Posterior vena cava (tissue), 2 donors: ENCODE measurements at places on chromosomes 5 and 9. TPM values are rescaled to one million over a fixed set of nuclear protein-coding genes. Genes with fewer than 3 reads are reported as not detected.

NCBP1 gene
- 24.7 TPM for total RNA-seq

RFK gene
- total RNA-seq, result 18.3 TPM

ITGA1 gene
- total RNA-seq, result 213 TPM

CACNA1B gene
- 0.10 TPM for total RNA-seq

GARIN3 gene
- total RNA-seq, result not detected

SLC1A1 gene
- total RNA-seq, result 4.2 TPM

CLIC3 gene
- 1.9 TPM for total RNA-seq

CCNB1 gene
- total RNA-seq, result 2.7 TPM

GRCh38 chr9:23011669-23012068, 565.0 kb downstream of the DMRTA1 start:
- DNase-seq, result no peak

- no peak for DNase-seq
Measured at GRCh38 chr5:165903835-165904234, 2387.6 kb upstream of the WWC1 start.

GRCh38 chr5:78811121-78811817, 162.7 kb upstream of the LHFPL2 start:
- DNase-seq, result no peak

GRCh38 chr9:133507246-133507965, 17.4 kb downstream of the MYMK start:
- no peak for DNase-seq

GRCh38 chr9:10479172-10479571, 133.6 kb downstream of the PTPRD start:
- no peak for DNase-seq

DNA sequence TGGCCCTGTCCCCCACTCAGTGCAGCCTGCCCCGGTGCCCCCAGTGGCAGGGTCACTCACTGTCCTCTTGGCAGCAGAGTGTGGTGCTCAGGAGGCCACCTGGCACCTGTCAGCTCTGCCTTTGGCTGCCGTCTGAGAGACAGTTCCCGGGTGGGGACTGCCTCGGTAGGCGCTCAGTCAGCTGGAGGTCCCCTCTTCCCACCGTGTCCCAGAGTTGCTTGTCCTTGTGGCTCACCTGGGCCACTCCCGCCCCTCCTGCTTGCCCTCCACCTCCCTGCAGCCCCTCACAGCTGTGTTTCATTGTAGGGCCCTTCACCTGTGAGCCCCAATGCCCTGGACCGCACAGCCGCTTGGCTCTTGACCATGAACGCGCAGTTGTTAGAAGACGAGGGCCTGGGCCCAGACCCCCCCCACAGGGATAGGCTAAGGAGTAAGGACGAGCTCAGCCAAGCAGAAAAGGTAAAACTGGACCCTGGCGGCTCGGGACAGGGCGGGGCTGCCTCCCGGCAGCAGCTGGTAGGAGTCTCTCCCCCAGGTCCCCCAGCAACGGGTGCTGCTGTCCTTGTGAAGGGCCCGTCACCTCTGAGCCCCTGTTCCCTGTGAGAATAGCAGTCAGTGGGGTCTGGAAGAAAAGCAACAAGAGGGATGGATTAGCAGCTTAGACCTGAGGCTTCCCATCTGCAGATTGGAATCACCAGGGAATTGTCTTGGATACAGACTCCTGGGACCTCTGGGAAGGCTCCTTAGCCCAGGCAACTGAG, 122.7 kb downstream of the DAB2IP start:
- DNase-seq, result peak; percentile 54

GRCh38 chr9:104977580-104977979, 49.6 kb upstream of the ABCA1 start:
- DNase-seq, result no peak

DNA sequence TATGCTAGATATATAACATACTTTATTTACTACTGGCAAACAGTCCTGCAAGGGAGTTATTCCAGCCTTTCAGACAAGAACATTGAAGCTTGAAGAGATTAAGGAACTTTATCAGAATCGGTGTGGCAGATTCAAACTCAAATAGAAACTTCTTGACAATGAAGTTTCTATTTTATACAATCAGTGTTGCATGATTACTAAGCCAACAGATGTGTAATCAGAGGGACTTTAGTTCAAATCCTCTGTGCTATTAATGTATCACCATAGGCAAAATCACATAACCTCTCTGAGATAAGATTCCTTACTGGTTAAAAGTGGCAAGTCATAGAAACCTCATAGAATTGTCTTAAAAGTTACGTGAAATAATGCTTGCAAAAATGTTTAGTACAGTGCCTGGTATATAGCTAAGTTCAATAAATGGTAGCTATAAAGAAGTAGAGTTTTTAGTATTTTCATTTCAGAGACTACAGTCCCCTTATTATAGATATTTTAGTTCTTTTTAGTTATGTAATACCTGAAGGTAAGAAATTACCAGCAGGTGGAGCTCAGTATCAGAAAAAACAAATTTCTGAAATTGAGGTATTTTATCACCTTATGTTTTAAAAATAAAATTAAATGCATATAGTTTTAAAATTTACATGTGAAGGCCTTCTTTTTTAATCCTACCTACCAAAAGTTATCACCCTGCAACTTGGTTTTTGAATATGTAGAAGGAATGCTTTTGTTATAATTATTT, 172.1 kb downstream of the FER start:
- no peak for DNase-seq

GRCh38 chr5:24899180-24899579, 254.4 kb upstream of the CDH10 start:
- no peak for DNase-seq

DNA sequence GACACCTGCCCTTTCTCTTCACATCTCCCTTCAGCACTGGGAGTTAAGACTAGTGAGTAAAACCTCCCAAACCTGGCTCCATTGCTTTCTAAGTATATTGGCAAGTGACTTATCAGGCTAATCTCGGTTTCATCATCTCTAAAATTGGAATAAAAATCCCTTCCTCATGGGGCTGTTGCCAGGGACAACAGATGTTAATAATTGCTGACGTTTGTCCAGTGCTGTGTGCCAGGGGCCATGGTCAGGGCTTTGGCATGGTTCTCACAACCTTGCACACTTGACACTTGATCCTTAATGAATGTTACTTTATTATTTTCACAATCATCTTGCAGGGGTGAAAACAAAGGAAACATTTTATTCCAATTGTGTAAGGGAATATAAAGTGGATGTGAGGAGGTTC, 1262.0 kb upstream of the WWC1 start:
- no peak for DNase-seq

DNA sequence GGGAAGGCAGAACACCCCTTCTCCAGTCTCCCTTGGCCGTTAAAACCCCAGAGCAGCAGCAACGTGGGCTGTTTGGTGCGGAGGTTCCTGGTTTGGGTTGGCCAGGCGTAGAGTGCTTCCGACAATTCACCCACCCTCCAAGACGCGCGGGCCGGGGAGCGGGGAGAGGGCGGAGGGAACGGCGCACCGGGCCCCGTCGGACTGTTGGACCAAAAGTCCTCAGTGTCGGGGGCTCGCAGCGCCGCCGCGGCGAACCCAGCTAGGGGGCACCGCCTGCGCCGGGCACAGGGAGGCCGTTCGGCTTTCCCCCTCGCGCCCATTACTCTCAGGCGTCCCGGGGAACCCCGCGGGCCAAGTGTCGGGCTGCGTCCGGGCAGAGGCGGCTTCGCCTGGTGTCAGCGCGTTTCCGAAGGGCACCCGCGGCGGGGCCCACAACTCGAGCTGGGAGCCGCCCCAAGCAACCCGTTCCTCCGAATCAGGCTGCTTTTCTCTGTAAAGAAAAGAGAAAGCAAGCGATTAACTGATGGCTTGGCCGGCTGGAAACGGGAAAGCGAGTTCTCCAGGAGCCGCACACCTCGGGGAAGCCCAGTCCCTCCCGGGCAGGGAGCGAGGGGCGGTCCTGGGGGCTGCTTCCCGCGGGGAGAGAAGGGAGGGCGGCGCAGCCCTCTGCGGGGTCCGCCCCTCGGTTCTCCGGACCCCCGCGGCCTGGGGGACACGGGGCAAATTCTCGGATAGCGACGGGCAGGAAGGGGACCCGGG, 145.5 kb downstream of the ERCC6L2 start:
- DNase-seq, result peak; percentile 86

GRCh38 chr5:109844148-109844547, 154.4 kb downstream of the MAN2A1 start:
- DNase-seq, result no peak

- DNase-seq, result no peak
Measured at GRCh38 chr9:109447329-109448076, 50.6 kb downstream of the PTPN3 start.

GRCh38 chr9:70324963-70325362, 66.2 kb downstream of the SMC5 start:
- no peak for DNase-seq

- no peak for DNase-seq
Measured at GRCh38 chr5:14908172-14908571, 36.6 kb upstream of the ANKH start.

DNA sequence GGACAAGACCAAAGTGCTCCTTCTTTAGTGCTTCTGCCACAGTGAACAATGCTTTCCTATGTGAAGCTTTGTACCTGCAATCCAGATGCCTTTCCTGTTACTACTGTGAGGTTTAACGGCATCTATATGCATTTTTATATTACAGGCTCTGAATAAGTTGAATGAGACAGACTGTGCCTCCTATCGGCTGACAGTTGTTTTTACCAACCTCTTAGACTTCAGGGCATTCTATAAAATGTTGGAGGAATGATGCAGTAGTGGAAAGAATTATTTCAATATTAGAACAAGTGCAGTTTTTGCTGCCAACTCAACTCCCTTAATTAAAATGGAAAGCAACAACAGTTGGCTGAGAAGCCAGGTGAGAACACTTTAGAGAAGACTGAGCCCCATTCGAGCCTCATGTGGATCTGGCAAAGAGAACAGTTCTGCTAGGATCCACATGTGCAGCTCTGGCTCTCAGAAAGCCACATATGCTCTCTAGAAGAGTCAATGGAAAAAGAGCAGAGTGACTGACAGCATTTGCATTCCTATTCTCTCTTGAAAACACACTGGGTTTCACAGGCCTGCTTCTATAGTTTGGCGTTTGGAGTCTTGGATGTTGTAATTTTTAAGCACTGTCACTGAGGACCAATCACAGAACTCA, 147.5 kb downstream of the LURAP1L start:
- DNase-seq, result no peak

DNA sequence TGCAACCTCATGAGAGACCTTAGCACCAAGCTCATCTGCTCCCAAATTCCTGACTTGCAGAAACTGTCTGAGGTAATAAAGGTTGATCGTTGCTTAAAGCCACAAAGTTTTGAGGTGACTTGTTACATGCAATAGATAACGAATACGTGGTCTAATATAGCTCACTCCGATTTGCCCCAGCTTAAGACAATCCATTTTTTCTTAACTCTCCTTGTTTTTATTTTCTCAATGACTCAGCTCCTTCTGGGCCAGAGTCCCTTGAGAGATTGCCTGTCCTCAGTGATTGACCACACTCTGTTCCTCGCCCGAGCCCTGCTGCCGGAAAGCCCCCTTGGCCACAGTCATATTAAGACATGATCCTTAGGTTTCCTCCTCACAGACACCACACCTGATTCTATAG, 63.7 kb upstream of the FANCC start:
- DNase-seq, result no peak

GRCh38 chr9:116083837-116084236, 69.8 kb upstream of the PAPPA start:
- no peak for DNase-seq

GRCh38 chr5:116702776-116703175, 128.2 kb upstream of the SEMA6A start:
- DNase-seq, result no peak

DNA sequence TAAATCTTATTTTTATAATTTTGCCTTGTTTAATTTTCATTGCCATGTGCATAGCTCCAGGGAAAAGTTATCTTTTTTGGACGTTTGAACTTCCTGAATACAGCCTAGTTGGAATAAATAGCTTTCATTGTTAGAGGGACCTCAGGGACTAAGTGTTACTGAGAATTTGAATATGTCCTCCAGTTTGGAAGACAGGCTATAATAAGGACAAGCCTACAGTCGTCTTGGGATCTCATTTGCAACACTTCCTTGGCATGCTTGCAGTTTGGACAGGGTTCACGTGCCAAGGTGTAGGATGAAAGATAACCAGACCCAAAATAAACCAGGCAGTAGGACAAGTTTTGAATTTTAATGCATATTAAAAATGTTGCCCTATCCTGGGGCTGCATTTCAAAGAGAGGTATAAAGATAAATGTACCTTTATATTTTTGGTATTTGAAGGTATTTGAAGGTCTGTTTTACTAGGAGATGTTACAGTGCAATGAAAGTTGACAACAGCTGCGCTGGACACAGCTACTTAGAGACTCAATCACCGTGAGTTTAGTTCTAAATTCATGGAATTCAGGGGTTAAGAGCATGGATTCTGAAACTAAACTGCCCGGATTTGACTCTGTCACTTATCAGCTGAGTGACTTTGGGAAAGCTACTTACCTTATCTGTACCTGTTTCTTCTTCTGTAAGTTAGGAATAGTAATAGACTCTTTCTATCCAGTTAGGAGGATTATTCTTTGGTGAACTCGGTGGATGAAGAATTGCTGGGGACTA, 134.1 kb downstream of the ACTBL2 start:
- no peak for DNase-seq

DNA sequence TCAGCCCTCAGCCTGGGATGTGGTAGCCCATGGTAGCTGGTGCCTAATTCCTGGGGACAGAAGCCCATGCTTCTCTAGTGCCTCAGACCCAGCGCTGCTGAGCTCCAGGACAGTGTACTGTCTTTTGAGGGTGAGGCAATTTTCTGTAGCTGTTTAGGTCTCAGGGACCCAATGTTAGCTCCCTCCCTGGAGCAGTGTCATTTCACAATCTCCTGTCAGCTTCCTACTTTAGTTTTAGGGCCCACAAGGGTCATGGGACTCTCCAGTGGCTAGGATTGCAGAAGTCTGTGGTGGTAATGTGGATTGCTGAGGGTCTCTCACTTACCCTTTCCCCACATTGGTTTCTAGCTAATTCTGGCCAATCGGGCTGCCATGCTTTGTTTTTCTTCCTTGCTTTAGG, 67.7 kb upstream of the CCL21 start:
- no peak for DNase-seq

- no peak for DNase-seq
Measured at GRCh38 chr9:133374612-133375115, 1.2 kb downstream of the SURF4 start.

DNA sequence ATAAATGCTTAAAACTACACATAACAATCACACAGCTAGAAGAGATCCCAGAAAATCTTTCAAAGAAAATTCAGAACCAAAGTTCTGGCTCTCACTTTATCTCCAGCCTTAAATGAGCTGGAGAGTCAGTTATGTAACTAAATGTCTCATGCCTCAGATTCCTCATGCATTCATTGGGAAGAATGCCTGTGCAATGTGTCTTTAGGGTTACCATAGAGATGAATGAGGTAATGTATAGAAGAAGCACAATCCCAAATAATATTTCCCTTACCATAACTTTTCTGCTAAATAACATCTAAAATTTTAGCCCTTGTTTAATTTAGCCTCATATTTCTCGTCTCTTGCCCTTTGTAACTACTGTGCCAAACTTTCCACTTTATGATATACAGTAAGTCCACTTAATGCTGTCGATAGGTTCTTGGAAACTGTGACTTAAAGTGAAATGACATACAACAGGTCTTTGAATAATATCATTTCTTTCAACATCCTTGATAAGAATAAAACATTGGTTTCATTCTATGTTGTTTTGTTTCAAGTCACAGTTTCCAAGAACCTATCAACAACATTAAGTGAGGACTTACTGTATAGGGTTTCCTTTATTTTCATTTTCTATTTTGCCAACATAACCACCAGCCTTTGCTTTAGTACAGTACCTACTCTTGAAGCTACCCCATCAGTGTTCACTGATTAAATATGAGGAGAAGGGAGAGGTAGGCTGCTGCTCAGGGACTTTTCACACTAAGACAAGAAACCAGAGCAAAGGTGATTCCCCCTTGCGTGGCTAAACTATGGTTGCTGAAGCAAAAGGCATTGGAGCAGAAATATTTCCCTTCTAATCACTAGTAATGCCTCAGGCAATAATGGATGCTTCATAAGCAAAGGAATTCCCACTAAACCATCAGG, 295.7 kb upstream of the PTGER4 start:
- no peak for DNase-seq
